Amniotic epithelial cell (primary cell): ENCODE measurements at places on chromosomes 7 and 10.

DNA sequence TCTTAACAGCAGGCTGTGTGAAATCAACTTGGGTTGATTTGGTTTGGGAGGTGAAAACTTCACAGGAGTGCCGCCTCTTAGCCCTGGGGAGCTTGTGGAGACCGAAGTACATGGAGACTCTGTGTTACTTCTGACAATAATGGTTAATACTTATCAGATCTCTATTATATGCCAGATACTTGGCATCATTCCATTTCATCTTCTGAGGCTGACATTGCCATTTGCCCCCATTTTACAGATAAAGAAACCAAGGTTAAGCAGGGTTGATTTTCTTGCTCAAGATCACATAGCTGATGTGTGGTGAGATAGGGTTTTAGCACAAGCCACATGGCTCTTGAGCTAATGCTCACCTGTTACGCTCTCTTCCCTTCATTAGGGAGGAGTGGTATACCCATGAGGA lies 150.6 kb upstream of the FAM13C start:
- DNase-seq, result no peak

- DNase-seq, result peak; percentile 58
Measured at GRCh38 chr7:17558558-17559332, 260.3 kb downstream of the AHR start.

GRCh38 chr10:133258818-133259601 lies 17.7 kb downstream of the ADAM8 start:
- peak; percentile 100 for DNase-seq

GRCh38 chr7:124940306-124940705 lies 10.7 kb upstream of the POT1 start:
- no peak for DNase-seq

- peak; percentile 91 for DNase-seq
Measured at GRCh38 chr7:34451923-34452322, 206.1 kb upstream of the NPSR1 start.

DNA sequence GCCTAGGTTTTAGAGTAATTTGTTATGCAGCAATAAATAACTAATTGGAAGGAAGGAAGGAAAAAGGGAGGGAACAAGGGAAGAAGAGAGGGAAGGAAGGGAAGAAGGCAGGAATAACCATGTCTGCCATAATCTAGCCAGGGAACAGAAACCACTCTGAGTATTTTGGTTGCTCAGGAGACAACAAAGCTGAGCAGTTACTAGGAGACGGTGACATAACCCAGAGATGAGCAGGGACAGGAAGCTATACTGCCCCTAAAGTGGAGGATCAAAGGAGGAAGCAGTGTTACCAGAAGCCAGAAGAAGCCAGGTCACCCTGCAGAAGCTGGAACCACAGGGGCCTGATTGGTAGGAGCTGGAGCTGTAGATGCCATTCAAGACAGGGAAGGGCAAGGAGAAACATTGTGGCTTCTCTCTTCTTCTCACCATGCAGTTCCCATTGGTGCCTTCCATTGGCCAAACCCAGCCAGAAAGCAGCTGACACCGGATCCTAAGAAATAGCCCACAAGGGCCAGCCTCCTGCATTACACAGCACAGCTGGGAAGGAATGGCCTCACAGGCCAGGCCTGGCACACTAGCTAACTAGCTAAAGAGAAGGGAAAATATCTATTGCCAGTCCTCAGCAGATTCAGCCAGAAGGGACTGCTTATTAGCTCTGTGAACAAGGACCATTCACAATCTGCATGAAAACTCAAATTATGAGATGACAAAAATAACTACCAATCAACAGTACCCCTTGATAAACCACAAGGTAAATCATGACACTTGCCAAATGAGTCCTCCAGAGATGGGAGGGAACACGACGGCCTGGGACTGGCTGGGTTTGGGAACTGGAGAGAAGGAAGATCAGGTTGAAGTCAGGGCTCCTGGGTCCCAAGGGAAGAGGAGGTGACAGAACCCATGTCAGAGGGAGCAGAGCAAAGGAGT lies 184.5 kb upstream of the NFE2L3 start:
- DNase-seq, result no peak

DNA sequence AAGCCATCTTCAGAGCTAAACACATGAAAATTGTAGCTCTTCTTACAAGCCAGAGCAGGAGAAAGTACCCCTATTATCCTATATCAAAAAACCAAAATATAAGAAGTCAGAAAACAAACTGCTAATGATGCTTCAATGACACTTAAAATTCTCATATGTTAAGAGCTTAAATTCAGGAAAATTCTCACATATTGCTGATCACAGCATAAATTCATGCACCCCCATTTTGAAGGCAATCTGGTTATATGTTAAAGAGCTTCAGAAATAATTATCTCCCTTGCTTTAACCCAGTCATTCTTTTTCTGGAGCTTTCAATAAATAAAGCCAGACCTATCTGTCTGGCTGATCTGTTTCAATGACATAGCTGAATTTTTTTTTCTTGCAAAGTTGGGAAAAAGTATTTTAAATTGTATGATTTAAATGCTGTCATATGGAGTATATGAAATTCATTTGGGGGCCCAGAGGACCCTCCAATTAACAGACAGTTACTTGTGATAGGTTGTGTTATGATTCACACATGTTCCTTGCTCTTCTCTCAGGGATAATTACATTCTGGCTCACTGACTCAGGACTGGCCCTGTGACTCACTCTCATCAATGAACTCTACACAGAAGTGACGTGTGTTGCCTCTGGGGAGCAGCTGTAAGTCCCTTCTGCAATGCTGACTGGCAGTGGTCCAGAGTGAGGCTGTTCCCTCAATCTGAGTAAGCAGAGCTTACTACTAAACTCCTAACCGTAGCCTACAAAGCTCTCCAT lies 85.2 kb downstream of the HGF start:
- peak; percentile 100 for DNase-seq

DNA sequence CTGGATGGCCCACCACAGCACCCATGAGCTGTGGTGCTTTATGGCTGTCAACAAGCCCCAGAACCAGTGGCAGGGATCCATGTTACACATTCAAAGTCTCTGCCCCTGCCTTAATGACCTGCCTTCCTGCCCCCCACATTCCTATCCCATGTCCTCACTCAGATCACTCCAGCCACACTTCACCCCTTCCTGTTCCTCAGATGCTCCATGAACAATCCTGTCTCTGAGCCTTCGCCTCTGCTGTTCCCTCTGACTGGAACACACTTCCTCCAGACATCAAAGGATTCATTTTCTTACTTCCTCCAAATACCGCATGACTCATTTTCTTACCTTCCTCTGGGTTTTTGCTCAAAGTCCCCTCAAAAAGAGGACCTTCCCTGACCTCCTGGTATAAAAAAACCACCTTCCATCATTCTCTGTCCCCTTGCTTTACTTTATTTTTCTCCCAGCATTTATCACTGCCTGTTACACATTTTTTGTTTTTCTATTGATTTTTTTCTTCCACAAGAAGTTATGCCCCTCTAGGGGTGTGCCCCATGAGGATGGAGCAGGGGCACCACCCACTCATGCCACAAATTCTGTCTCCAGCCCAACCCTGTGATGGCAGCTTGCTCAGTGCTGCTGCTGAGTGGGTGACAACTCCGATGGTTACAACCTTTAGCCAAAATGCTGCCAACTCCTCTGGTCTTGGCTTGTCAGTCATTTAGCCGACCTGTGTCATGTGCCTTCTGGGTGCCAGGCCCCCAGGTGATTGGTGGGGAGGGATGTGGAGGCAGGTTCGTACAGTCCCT lies 18.2 kb downstream of the COL13A1 start:
- peak; percentile 12 for DNase-seq

DNA sequence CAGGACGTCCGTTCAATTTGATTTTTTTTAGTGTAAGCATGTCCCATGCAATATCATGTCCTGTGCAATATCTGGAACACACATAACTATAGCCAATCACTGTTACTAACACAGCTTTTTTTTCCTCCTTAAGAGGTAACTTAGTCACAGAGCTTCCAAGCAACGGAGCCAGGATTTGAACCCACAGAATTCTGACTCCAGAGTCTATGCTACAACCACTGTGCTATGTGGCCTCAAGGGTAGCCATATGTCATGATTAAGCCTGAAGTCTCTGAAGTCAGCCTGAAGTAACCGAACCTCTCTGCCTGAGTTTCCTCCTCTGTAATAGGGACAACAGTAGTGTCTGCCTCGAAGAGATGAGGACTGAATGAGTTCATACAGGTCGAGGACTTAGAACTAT lies 42.2 kb upstream of the TCF7L2 start:
- no peak for DNase-seq

- DNase-seq, result peak; percentile 83
Measured at GRCh38 chr10:5659702-5660528, 6.5 kb downstream of the ASB13 start.

GRCh38 chr7:117435475-117436043 lies 8.3 kb upstream of the ASZ1 start:
- no peak for DNase-seq

DNA sequence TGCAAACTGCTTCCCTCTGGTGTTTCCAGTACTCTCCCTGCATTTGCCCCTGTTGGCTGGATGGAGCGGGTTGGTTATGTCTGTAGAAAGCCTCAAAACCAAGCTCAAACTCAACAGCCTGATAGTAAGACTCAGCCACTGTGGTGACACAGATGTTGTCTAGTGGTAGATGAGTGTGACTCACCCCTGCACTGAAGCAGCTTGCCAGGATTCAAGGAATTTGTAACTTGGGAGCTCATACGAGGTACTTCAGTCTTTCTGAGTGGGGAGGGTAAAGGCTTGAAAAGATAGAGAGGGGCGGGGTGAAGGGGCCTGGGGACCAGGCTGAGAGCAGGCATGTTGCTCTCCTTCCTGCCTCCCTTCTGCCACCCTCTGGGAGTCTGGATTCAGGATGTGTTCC lies 22.9 kb upstream of the AQP1 start:
- peak; percentile 87 for DNase-seq

GRCh38 chr7:134945691-134946090 lies 40.6 kb upstream of the AGBL3 start:
- DNase-seq, result no peak

GRCh38 chr10:123995461-123996131 lies 97.8 kb downstream of the CHST15 start:
- DNase-seq, result peak; percentile 56

DNA sequence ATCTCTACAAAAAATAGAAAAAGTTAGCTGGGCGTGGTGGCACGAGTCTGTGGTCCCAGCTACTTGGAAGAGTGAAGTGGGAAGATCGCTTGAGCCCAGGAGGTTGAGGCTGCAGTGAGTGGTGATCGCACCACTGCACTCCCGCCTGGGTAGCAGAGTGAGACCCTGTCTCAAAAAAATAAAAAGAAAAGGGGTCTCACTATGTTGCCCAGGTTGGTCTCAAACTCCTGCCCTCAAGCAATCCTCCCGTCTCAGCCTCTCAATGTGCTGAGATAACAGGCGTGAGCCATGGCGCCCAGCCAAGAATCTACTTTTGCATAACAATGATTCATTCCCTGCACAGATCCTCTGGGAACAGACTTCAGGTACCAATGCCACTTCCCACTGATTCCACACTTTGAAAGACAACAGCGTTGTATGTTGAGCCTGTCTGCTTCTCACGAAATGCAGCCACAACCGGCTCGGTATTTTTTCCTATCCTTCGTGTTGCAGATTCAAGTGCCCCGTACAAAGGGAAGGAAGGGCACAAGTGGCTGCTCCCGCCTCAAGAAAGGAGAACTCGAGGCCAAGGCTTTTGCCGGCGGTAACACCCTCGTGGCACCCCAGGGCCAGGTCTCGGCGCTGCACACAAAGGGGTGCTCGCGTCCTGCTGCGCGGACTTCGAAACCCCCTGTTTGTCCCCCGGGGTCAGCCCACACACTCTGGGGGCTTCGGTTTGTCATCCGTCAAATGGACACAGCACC lies 745 bp downstream of the DAGLB start:
- peak; percentile 89 for DNase-seq

DNA sequence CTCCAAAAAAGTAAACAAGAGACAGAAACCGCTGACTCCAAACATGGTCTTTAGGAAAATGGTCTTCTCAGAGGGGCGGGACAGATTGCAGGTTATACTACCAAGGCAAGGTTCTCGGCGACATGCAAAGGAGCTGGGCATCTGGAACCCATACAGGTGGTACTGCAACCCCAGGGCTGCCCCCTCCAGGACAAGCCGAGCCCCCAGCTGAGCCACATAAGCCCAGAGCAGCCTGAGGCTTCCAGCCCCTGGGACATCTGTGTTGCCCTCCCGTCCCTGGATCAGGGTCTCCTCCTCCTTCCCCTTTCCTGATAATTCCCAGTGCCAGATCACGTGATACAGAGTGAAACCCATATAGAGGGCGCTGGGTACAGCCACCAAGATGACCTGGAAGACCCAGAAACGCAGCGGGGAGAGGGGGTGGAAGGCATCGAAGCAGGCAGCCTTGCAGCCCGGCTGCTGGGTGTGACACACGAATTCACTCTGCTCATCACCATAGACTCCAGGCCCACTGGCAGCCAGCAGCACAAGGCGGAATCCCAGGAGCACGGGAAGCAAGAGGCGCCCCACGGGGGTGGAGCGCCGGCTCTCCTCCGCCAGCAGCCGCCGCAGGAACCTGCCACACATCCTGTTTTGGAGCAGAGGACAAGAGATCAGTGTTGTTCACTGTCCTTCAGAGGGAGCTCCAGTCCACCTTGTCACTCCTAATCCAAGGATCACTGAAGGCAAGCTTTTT lies at the start of gene GJC3:
TSS of gene GJC3 (minus strand) at position 627 of the 736 bp plus-strand sequence. CDS start at position 627, 0 bp downstream.
- peak; percentile 35 for DNase-seq
